MCF 10A (cell line): ENCODE measurements at places on chromosomes 12 and 14. TPM values are rescaled to one million over a fixed set of nuclear protein-coding genes. Genes with fewer than 3 reads are reported as not detected.

- no peak for DNase-seq
Measured at GRCh38 chr14:55614304-55614703, 34.3 kb downstream of the KTN1 start.

DNA sequence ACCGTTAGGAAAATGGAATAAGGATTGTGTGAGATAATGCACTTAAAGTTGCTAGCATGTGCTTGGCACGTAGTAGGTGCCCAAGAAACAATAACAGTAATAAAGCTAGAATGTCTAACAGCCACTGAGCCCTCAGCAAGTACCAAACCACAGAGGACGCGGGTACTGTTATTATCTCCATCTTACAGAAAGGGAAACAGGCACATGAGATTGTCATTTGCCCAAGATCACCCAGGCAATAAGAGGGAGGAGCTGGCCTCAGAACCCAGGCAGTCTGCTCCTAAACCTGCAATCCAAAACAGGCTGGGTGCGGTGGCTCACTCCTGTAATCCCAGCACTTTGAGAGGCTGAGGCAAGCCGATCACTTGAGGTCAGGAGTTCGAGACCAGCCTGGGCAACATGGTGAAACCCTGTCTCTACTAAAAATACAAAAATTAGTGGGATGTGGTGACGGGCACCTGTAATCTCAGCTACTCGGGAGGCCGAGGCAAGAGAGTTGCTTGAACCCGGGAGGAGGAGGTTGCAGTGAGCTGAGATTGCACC, 5.1 kb upstream of the SDS start:
- no peak for DNase-seq

DNA sequence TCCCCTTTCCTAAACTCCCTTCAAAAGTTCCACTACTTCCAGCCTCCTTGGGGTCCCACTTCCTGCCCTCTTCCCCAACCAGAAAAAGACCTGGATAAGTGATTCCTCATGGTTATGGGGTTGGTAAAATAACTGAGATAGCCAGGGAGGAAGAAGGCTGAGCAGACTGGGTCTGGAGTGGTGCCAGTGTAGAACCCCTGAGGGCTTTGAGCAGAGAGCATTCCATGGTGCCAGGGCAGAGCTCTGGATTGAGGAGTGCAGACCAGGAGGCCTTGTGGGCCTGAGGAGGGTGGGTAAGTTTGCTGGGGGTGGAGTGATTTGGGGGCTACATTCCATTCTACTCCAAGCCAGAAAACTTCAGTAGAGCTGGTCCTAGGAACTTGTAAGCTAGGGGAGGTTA, 9.5 kb upstream of the CISTR start:
- no peak for DNase-seq

DNA sequence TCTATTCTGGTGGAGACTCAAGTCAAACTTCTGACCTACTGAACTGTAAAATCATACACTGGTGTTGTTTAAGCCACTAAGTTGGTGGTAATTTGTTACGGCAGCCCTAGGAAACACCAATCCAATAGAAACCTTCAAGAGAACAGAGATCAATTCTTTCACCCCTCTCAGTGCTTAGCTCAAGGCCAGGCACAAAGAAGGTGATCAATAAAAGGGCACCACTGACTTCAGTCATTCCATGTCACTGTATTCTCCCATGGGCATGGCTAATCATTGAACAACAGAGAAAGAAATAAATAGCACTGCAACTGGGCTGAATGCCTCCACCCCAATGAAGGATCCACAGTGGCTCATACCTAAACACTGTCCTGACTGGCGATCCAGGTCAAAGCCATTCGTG, 7.3 kb downstream of the FBLN5 start:
- no peak for DNase-seq

DNA sequence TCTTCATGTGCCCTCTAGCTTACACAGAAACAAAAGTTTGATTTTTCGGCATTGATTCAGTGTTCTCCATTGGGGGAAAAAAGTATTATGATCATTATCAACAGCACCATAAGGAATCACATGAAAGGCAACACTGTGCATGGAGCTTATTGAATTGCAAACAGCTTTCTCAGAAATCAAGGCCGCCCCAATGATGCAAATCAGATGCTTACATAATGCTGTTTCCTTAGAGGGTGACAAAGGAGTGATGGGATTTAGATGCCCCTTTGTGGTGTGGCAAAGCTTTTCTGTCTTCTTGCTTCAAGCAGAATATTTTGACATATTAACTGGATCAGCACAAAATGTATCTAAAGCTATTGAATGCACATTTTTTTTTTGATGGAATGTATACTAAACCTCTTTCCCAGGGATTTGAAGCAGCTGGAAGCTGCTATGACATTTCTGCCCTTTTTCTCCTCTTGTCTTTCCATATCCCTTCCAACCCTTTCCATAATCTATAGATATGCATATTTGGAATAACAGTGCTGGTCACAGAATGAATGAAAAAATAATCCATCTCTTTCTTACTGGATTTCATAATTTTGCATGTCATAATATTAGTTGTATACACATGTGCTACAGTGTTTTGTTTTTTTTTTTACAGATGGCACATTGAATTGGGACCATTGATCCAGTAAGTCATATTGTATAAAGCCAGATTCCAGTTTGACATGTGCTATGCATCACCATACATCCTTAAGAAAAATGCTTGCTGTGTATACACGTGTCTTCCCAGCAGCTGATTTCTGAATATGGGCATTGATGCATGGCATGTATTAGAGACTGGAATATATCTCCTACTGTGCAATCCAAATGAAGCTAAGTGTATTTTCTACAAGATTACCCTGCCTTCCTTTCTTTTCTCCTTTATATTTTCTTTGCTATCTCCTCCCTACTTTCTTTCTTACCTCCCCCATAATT, 259.7 kb upstream of the DCN start:
- no peak for DNase-seq

DNA sequence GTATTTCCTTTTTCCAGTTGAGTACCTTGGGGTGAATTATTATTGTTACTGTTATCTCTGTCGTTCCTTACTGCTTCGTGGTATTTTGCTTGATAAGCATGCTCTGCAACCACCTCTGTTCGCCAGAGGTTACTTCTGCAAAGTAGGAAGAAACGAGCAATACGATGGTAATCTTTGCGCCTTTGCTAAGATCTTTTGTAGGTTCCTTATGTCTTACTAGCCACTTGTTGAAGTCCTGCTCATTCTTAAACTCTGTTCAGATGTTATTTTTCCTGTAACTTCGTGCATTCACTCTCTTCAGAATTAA, 729 bp upstream of the M6PR start:
- DNase-seq: no peak

The PTPN11 gene
- 148 and 164 TPM in 2 replicates for total RNA-seq
